Transverse colon (tissue), 4 donors: ENCODE measurements at places on chromosomes 7 and 10. TPM values are rescaled to one million over a fixed set of nuclear protein-coding genes. Genes with fewer than 3 reads are reported as not detected.

GRCh38 chr10:61188101-61188500 is 244.1 kb upstream of the RHOBTB1 start:
- H3K36me3 ChIP-seq: no peaks in the 10 kb centered on the region
- H3K27ac ChIP-seq: no peak overlapping the region
- no peaks in the 10 kb centered on the region for H3K4me1 ChIP-seq
- no peak overlapping the region for H3K4me3 ChIP-seq
- no peak for DNase-seq
- H3K27me3 ChIP-seq: no peaks in the 10 kb centered on the region

GRCh38 chr10:128046953-128047290 is 79.3 kb downstream of the MKI67 start:
- H3K4me1 ChIP-seq: peaks cover 9% of the 10 kb centered on the region
- H3K27ac ChIP-seq: peak overlapping the region; percentile 77
- no peak for DNase-seq

DNA sequence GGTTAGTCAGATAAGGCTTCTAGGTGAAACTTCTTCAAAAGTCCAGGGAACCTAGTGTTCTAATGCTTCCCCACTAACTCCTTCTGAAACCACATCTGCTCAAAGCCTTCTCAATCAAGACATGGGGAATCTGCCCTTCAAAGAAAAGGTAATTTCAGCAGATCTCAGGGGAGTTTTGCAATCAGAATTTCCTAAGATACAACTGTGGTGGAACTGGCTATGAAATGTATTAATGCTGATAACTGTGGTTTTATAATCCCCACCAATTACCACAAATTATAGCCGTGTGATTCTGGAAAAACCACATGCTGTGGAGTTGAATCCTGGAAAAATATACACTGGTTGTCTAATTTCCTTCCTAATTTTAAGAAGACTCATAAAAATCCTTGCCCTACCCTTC is 233.8 kb downstream of the SORCS1 start:
- H3K27ac ChIP-seq: no peak overlapping the region
- no peak overlapping the region for H3K4me3 ChIP-seq
- H3K4me1 ChIP-seq: no peaks in the 10 kb centered on the region
- H3K27me3 ChIP-seq: no peaks in the 10 kb centered on the region
- DNase-seq: no peak

DNA sequence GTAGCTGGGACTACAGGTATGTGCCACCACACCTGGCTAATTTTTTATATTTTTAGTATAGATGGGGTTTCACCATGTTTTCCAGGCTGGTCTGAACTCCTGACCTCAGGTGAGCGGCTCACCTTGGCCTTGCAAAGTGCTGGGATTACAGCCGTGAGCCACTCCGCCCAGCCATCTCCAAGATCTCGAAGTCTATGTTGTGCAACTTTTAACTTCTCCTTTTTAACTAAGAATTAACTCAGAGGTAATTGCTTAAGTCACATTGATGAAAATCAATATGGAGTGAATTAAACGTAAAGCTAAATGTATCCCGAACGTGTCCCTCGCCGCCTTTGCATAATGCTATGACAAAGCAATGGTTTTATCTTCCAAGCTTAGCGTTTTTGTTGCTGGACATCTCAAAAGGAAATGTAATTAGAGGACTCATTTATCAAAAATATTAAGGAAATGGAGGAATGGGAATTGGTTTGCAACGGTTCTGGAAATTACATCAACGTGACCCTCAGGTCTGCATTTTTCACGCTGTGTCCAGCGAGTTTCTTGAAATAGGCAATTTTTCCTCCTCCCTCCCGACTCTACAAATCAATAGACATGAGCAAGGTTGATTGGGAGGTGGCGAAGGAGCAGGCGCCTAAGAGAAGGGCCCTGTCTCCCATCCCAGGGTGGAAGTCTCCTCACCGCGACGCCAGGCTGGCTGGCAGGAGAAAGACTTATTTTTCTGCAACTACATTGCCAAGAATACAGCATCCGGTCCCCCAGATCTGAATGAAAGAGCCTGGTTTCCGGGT is 89.8 kb downstream of the TMEM130 start:
- no peaks in the 10 kb centered on the region for H3K4me1 ChIP-seq
- no peaks in the 10 kb centered on the region for H3K27me3 ChIP-seq
- no peak overlapping the region for H3K4me3 ChIP-seq
- H3K27ac ChIP-seq: no peak overlapping the region
- H3K36me3 ChIP-seq: no peaks in the 10 kb centered on the region

The STK31 gene
- total RNA-seq: 0.55 TPM

The PRKCQ gene
- total RNA-seq: 0.60 TPM
